Kidney capillary endothelial cell (primary cell): ENCODE measurements at places on chromosomes 11 and 22.

- DNase-seq: no peak
Measured at GRCh38 chr22:17106161-17106784, 14.9 kb downstream of the TMEM121B start.

DNA sequence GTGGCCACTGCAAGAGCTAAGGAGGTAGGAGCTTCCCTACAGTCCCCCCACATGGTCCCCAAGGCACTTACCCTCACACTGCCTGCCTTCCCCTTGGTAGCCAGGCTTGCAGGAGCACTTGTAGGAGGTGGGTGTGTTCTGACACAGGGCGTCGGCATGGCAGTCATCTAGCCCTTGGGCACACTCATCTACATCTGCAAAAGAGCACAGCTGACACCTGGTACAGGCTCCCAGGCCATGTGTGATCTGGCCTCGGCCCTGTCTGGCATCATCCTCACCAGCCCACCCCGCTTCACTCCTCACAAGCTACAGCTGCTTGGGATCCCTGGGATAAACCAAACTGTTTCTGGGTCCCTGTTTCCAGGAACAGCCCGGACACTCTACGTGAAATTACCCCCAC is 1.8 kb downstream of the SCUBE2 start:
- no peak for DNase-seq

GRCh38 chr11:43916621-43917020 is 25.8 kb upstream of the C11orf96 start:
- no peak for DNase-seq

GRCh38 chr11:35550374-35551036 is 25.1 kb upstream of the PAMR1 start:
- DNase-seq: no peak

- DNase-seq: no peak
Measured at GRCh38 chr22:36790648-36791047, 14.7 kb upstream of the IFT27 start.

- no peak for DNase-seq
Measured at GRCh38 chr22:36215981-36216380, 14.4 kb upstream of the APOL4 start.

GRCh38 chr11:26730414-26731083 is 8.7 kb upstream of the SLC5A12 start:
- DNase-seq: no peak

GRCh38 chr11:126396965-126397364 is 41.5 kb downstream of the ST3GAL4 start:
- DNase-seq: no peak

GRCh38 chr11:71080239-71081097 is 171.9 kb downstream of the SHANK2 start:
- peak; percentile 46 for DNase-seq

- peak; percentile 5 for DNase-seq
Measured at GRCh38 chr11:83285151-83285770, 906 bp downstream of the CCDC90B start.

GRCh38 chr11:106904826-106905225 is 113.5 kb downstream of the GUCY1A2 start:
- DNase-seq: peak; percentile 62

- DNase-seq: no peak
Measured at GRCh38 chr22:39021552-39022250, 774 bp downstream of the APOBEC3D start.

DNA sequence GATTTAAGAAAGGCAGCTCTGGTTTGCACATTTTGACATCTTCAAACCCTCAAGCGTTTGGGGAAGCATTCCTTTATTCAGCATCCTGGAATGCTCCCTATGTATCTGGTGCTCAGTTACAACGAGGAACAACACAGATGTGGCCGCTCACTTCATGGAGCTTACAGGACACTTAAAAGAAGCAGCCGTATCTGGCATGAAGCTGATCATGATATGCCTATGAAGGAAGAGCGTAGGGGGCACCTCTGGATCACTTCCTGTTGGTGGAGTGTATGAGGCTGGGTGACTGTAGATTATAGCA is 72.3 kb upstream of the TP53I11 start:
- no peak for DNase-seq

DNA sequence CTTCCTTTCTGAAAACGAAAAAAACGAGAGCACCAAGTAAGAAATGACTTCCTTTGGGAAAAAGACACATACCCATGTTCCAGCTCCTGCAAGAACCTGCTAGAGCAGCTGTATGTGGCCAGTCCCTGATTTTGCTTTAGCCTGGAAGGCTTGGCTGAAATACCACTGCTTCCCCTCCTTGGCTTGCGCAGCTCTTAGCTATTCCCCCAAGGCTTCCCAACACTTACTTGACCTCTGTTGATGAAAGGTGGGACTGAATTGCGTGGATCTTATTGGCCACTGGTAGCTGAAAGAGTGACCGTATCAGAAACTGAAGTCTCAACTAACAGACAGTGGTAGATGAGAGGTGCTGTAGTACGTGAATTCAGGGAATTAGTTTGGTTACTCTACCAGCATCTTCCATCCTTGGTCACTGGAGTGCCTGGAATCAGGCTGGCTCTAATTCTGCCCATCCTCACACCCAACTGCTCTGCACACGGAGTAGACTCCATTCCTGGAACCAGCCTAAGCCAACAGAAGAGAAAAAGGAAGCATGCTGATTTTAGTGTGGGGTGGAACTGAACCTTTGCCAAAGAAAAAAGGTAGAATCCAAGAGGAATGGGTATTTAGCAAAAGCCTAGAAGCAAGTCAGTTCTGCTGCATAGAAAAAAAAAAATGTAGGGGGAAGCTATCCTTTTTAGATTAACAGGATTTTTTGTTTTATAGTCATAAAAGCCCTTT is 73.8 kb upstream of the CRTAM start:
- DNase-seq: no peak

- peak; percentile 22 for DNase-seq
Measured at GRCh38 chr11:46521961-46522681, 71.7 kb downstream of the AMBRA1 start.

GRCh38 chr11:120964857-120965256 is 59.0 kb upstream of the TBCEL start:
- no peak for DNase-seq

DNA sequence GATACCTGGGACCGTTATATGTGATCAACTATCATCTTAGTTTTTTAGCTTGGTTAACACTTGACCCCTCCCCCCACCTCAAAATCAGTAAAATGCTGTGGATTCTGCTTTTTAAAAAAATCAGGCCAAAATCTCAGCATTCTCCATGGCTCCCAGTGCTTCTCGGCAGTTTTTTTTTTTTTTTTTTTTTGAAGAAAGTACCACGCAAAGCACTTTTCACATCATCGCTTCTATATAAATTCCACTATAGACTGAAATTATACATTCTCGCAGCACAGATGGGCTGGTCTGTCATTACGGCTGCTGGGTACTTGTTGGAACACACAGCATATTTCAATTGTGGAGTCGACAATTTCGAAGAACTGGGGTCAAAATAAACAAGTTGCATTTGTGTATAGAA is 67.7 kb upstream of the PPARA start:
- no peak for DNase-seq

DNA sequence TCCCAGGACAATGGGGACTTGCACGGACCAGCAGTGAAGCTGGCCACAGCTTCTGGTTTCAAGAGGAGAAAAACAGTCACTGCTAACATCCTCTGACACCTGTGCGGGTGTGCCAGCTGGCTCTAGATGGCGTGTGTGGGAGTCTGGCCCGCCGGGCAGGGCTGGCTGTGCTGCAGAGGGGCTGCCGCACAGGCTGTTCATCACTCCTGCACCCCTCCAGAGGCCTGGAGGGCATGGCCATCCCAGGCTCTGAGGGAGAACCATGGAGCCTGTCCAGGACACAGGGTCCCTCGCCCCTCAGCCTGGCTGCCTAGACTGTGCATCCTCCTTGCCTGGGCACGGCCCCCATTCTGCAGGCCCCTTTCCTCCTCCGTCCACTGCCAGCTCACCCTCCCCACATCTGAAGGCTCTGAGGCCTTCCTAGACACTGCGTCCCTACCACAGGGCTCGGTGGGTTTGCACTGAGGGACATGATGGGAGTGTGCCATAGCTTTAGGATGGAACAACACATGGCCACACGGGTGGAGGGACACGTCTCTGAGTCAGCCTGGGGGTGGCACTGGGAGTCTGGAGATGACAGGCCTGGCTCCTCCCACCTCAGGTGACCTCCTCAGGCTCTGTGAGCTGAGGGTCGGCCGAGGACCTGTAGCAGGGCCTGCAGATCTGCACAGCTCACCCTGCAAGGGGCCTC is 42.1 kb upstream of the GNB1L start:
- no peak for DNase-seq

GRCh38 chr11:110069158-110069737 is 23.9 kb upstream of the ZC3H12C start:
- peak; percentile 100 for DNase-seq

- DNase-seq: no peak
Measured at GRCh38 chr11:106828576-106828975, 189.7 kb downstream of the GUCY1A2 start.

DNA sequence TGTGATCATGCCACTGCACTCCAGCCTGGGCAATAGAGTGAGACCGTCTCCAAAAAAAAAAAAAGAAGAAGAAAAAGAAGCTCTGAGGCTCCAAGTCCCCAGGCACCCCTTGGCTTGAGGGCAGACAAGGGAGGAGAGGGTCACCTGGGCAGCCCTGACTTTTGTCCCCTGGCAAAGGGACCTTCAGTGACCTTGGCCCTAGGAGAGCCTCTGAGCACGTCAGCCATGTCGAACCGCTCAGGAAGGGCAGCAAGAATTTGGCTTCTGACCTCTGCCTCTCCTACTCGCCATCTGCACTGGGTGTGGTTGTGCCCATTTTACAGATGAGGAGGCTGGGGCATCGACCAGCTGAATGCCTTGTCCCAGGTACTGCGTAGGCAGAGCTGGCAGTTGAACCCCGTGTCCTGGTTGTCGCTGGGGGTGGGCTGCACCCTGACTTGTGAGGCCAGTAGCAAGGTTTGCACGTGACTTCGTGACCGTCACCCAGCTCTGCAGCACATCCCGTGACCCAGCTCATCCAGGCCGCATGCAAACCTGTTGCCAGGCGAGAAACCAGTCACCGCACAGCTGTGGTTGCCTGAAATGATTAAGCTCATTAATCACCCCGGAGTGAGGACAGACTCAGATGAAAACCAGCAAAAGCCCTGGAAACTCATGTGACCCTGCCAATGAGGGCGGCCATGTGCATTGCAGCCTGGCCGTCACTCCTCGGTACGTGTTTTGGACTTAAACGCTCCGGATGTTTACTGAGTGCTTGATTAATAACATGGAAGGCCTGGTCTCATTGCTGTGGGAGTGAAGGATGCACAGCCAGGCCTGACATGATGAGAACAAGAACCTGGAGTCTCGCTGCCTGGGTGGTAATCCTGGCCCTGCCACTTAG is 47.7 kb upstream of the PPP6R3 start:
- peak; percentile 13 for DNase-seq
